CD4-positive, alpha-beta T cell treated with Interleukin-21 for 1 hour (primary cell): ENCODE measurements at places on chromosomes 4 and X.
A peak's percentile ranks its signal among the peaks of the same experiment; 100 is the strongest.

DNA sequence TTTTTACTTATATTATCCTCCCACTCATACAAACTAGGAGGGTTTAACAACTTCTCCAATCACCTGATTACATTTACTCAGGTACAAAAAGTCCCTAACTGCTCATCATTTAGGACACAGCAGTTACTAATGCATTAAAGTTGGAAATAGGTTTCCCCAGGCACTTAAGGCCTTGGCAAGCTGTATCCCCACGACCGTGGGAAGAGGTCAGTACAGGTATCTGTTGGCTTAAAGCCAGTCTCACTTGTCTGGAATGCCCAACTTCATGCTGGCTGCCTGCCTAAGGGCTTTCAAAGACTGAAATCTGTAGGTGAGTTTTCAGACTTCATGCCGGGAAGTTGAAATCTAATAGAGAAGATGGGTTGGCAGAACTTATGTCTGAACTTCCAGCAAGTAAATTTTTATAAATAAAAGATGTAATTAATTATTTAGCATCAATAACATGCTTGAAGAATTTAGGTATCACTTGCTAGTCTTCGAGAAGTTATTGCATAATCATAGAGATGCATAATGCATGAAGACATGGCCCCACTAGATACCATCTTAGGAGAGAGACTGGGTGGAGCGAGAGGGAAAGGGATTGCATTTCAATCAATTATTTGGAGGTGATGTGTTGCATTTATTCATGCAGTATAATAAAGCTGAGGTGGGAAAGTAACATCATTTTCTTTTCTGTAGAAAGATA lies 54.2 kb downstream of the SCD5 start:
- no peak for DNase-seq

- DNase-seq = no peak
Measured at GRCh38 chr4:106021737-106022410, 126.6 kb downstream of the NPNT start.

DNA sequence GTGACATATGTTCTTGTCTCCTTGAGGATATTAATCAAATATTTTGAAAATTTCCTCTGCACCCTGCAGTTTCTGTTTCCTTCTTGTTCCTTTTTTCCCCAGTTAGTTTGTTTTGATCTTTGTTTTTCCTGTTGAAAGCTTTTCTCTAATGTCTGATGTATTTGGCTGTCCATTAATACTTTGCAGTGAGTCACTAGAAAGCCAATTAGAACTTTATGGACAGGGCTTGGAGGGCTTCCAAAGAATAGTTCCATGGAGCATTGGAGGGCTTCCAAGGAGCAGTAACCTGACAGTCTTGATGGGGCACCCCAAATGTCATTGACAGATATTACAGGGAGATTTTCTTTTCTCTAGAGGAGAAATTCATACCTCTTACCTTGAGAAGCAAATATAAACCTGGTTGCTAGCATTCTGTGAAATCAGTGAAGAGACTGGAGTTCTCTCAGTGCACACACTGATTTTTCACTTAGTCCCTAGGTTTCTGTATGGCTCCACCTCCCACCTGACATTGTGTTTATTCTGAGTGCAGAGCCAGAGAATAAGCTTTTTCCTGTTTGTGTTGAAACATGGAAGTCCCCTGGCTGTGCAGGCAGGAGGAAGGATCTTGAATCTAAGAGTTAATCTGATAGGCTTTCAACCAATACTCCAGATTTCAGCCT lies 26.5 kb downstream of the SPARCL1 start:
- DNase-seq = no peak

- no peak for DNase-seq
Measured at GRCh38 chr4:93066749-93067148, 761.8 kb upstream of the ATOH1 start.

DNA sequence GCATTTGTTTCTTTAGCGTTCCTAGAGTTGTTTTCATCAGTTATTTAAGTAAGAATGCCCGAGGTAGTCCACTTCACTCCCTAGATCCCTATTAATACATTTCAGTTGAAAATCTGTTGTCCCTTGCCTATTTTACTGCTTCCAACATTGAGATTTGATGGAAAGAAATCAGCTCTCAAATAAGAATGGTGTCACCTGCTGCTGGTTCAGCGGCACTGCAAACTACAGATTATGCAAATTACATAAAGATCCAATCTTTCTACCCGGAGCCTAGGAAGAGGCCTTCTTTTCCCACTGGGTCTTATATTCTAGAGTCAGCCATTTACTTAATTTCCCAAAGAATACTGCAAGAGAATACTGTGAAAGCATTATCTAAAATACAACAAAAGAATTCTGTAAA lies 597.6 kb upstream of the MAGEB2 start:
- DNase-seq = no peak

- DNase-seq = no peak
Measured at GRCh38 chr4:139278912-139279759, 889 bp downstream of the MGARP start.

- DNase-seq = no peak
Measured at GRCh38 chrX:2677764-2678163, 13.3 kb upstream of the CD99 start.

GRCh38 chr4:101188906-101189305 lies 158.4 kb downstream of the PPP3CA start:
- no peak for DNase-seq

DNA sequence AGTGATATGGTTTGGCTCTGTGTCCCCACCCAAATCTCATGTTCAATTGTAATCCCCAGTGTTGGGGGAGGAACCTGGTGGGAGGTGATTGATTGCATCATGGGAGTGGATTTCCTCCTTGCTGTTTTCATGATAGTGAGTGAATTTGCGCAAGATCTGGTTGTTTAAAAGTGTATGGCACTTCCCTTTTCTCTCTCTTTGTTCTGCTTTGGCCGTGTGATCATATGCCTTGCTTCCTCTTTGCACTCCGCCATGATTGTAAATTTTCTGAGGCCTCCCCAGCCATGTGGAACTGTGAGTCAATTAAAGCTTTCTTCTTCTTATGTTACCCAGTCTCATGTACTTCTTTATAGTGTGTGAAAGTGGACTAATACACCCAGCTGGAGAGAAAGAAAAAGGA lies 113.0 kb upstream of the AADAT start:
- no peak for DNase-seq

- no peak for DNase-seq
Measured at GRCh38 chrX:131752493-131753198, 208.8 kb downstream of the OR13H1 start.

DNA sequence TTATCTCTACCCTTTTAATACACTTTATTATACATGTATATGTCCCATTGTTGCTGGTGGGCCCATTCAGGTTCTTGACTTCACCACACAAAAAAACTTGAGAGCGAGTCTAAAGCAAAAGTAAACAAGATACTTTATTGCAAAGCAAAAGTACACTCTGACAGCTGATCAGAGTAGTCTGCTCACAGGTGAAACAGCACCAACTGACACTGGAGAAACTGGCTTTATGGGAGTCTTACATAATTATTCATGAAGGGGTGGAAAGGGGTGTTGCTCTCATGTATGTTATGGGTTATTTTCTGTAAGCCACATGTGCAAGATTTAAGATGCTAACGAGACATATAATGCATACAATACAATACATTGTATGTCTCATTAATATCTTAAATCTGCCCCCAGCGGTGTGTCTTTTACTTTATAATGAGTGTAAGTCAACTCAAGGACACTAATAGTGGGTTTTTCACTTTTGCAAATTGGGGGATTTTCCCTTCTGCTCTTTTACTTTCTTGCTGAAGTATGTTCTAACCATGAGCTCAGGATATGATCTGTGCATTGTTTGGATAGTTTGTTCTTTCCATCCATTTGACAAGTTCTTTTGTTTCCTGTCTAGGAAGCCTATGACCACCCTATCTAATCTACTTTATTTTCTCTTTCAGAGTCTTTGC lies 256.1 kb upstream of the ITM2A start:
- no peak for DNase-seq

GRCh38 chrX:45140812-45141211 lies 59.9 kb downstream of the DIPK2B start:
- DNase-seq = no peak

- DNase-seq = no peak
Measured at GRCh38 chrX:137428766-137429591, 136.9 kb upstream of the ZIC3 start.

DNA sequence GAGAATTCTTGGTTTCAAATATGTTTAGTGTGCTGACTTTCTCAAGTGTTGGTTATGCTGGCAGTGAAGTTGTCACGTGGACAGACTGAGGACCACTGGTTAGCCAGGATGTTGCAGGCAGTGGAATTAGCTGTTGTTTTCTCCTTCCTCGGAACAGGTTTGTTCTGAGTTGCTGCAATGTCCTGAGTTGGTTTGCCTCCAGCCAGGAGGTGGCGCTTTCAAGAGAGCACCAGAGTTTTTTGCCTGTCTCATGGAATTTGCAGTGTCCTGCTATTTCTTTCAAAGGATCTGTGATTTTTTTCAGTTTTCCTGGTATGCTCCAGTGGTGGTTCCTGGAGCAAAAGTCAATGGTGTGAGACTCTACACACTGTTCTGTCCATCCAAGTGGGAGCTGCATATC lies 158.1 kb upstream of the CXorf66 start:
- DNase-seq = no peak

DNA sequence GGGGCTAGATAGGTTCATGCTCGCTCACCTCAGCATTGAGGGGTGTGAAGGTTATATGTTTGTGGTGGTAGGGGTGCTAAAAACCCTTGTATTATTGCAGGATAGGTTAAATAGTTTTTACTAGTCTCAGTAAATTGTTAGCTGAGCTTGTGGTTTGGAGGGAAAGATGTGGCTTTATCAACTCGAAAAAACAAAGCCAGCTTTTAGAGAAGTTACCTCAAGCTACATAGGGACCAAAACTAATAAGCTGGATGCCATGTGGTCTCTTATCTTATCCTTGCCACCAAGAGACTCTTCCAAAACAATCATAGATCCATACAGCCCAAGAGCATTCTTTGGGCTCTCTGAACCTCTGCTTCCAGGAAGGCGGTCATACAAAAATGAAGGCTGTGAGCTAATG lies 29.2 kb downstream of the MSN start:
- peak; percentile 41 for DNase-seq

GRCh38 chrX:117610806-117611205 lies 505.8 kb downstream of the KLHL13 start:
- no peak for DNase-seq

DNA sequence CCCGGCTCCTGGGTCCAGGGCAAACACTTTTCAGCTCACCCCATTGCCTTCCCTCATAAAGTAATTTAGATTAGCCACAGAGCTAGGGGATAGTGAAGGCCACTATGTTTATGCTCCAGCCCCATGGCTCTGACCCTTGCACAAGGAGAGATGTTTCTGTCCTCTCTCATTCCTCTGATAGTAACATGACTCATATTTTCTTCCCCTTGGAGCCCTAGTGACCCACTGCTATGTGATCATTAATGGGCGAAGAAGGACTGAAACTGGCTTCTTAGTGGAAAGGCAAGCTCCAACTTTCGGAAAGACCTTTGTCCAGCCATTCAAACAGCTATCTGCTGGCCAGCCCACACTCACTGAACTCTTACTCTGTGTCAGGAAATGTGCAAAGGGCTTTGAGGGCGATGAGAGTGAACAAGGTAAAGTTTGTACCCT lies 12.3 kb downstream of the CLDN2 start:
- no peak for DNase-seq

DNA sequence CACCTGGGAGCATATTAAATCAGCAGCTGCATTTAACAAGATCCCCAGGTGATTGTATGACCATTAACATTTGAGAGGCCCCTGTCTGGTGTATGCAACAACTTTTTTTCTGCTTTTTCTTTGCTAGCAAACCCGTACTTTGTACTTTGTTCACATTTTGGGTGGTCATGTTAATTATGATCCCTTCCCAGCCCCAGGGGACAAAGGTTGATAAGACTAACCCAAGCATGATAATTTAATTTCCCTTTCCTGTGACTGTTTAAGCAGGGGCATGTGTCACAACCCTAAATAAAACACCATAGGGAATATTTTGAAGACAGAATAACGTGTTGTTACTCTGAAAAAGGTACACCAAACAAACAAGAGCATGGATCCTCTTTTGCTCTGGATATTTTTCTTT lies 332.0 kb downstream of the PCDH18 start:
- no peak for DNase-seq

- DNase-seq = no peak
Measured at GRCh38 chr4:172124656-172125308, 311.6 kb downstream of the GALNTL6 start.

GRCh38 chr4:76950956-76951671 lies 1.6 kb downstream of the SEPTIN11 start:
- no peak for DNase-seq

DNA sequence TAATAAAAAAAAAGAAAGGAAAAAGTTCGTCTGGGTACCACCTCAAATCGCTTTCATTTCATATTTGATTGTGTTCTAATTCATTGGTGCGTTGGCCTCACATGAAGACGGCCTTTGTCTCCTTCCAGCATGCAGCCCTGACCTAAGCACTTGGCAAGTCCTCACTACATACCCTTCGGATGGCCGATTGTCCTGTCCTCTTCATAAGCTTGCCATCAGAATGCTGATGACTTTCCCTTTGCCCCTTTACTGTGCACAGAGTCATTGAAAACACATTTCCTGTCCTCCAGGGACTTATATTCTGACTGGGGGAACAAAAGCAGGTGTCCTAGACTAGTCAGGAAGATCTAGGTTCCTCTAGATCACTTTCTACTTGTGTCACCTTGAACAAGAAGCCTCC lies 43.0 kb downstream of the RTL5 start:
- no peak for DNase-seq

DNA sequence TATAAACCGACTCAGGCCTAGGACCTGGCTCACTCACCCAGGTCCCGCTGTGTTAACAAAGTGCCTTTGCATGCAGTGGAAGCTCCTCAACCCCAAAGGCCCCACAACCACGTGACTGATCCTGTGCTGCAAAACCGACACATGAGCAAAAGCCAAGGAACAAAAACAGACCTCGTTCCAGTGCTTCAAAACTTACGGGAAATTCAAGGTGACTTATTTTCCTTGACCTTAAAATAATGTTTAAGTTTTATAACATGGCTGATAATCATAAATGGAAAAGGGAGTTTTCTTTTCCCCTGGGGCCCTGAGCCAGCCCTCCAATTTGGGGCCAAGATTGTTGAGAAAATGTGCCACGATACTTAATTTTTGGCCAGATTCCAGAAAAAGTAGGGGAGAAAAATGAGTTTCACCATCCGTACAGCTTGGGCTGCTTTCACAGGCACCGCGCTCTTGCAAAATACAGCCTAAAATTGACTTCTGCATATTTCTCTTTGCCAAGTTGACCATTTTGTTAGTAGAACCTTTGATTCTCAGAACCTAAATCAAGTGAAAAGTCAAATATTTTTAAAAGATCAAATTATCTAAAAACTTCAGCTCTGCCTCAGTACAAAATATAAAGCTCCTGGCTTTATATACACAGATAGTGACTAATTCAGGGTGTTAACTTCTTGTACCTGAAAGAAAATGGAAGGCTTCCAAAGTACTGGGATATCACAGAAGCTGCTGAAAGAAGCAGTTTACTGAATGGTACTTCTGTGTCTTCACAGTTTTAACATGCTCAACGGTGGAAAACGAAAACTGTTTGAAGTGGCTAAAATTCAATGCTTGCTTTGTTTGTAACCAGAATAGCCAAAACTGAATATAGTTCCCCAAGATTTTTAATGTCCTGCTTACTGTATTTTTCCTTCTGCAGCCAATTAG lies 93.8 kb downstream of the APBB2 start:
- no peak for DNase-seq

- DNase-seq = no peak
Measured at GRCh38 chr4:157079441-157079840, 3.5 kb downstream of the GLRB start.
